ENCODE measurements at places on chromosomes 12 and 14.

DNA sequence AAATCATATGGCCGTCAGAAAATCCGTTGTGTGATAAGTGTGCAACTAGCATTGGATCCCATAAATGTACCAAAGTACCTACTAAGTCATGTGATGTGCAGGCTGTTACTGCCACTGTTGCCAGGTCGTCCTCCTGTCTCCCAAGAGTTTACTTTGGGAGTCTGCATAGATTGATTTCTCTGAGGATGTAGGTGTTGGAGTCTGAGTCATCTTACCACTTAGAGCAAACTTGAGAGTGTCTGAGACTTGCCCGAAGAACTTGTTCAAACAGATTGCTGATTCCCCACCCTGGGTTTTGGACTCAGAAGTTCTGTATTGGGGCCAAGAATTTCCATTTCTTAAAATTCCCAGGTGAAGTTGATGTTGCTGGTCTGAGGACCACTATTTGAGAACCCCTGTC is 11.4 kb downstream of the TMX1 start:
- DNase-seq, result no peak

DNA sequence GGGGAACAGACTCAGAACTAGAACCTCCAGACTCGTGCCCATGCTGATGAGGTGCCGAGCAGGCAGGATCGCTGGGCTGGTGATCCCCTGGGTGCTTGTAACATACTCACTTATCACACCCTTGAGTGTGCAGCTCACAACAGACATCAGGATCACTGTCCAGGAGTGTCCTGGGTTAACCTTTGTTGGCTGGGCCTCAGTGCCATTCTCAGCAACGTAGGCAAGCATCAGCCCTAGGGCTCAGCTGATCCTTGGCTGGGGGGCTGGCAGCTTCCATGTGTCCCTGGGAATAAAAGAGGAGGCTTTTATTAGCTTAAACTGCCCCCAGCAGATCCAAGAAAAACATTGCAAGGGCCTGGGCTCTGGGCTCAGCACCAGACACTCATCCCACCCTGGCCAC is 1.6 kb downstream of the TMEM229B start:
- no peak for DNase-seq

DNA sequence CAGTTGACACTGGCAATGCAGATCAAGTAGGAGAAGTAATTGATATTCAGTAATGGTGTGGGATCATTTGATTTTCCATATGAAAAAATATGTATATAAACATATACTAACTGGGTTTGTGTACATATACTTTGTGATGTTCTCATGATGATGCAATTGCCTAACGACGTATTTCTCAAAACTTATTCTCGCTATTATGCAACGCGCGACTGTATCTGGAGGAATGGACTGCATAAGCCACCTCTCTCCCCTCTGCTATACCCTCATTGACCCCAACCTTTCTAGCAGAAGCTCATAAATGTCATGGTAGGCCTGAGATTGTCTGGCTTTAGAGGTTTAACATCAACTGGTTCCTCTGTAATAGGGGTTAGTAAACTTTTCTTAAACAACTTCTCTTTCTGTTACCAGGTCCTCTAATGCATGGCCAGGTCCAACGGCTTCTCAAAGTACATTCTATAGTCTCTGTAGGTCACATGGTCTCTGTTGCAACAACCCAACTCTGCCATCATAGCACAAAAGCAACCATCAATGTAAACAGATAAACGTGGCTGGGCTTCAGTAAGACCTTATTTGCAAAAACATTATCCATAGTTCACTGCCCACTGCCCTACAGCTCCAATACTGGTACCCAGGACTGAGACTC is 59.3 kb downstream of the FOXN3 start:
- DNase-seq, result no peak

- DNase-seq, result no peak
These were observed 22.3 kb downstream of the ZNF268 start for GRCh38 chr12:133203344-133204263.

GRCh38 chr14:103346286-103346685 is 12.2 kb downstream of the EIF5 start:
- no peak for DNase-seq

- no peak for DNase-seq
These were observed 394.8 kb downstream of the LRFN5 start for GRCh38 chr14:42001431-42001830.

- no peak for DNase-seq
These were observed 2.8 kb upstream of the CD4 start for GRCh38 chr12:6786416-6787094.

GRCh38 chr14:65071544-65071943 is 30.8 kb downstream of the MAX start:
- DNase-seq, result no peak

- DNase-seq, result peak; percentile 71
These were observed 86.5 kb downstream of the CAND1 start for GRCh38 chr12:67355428-67356379.

GRCh38 chr14:84483072-84483420 is 1046.9 kb upstream of the FLRT2 start:
- DNase-seq, result no peak
